NCI-H187 treated with DMSO at 0.1 percent for 48 hours (cell line): ENCODE measurements at places on chromosomes 5 and 9.

- no peak for DNase-seq
These were observed 45.6 kb upstream of the RAI14 start for GRCh38 chr5:34610546-34610945.

- no peak for DNase-seq
These were observed 73.6 kb upstream of the DAB2 start for GRCh38 chr5:39498278-39498952.

DNA sequence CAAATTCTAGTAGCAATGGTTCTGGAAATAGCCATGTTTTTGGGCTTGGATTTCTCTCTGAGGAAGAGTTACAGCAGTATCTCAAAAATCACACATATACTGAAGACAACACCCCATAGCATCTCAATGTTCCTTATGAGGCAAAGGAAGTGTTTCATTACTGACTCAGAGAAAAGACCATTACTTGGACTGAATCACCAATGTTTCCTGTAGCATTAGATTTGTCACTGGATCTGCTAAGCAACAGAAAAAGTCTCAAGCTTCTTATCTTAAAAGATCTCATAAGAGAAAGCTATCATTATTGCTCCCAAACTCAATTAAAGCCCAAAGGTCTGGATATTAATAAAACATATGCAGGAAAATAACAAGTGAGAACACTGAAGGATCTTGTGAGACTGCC is 272.4 kb downstream of the ADAMTS6 start:
- no peak for DNase-seq

DNA sequence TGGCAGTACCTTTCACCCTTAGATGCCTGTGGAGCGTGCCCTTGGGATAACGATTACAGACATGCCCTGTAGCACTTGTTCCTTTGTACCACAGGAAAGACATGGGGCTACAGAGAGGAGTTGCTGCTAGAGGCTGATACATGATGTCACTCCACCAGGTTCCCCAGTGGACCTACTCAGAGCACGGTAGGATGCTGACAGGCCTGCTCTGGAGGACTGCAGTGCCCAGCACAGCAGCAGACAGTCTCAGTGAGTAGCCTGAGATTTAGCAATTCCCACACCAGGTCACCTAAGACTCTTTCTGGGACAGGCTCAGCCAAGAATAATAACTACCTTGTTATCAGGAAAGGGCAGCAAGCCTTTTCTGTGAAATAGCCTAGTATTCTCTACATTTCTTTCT is 28.8 kb downstream of the PDE4D start:
- DNase-seq = no peak

- no peak for DNase-seq
These were observed 1.6 kb downstream of the SKP1 start for GRCh38 chr5:134174841-134175839.

DNA sequence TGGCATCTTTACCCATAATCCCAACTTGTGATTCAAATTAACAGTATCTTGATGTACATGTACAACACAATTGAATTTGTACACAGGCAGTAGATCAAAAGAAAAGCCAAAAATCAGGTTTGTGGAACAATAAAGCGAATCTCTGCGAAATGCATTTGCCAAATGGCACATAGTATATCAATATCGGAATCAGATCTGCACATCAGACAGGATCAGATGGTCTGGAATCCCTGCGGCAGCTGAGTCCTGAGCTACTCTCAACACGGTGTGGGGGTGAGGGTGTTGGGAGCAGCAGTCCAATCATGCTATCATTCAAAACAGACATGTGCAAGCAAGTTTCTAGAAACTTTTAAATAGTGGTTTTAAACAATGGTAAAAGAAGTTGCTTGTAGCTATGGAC is 358.3 kb downstream of the SEMA5A start:
- no peak for DNase-seq

DNA sequence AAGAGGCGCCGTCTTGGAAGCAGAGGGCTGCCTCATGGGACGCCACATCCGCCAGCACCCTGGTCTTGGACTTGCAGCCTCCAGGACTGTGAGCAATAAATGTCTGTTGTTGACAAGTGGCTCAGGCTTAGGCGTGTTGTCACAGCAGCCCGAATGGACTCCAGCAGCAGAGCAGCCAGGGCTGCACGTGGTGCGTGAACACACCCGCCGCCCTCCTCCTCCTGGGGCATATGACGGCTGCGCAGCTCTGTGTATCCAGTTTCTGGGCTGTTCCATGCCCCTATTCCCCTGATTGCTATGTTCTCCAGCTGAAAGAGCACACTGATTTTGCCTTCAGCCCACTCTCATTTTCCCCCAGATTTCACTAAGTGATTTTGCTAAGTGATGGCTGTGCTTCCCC is 36.0 kb upstream of the CLPTM1L start:
- DNase-seq = no peak

DNA sequence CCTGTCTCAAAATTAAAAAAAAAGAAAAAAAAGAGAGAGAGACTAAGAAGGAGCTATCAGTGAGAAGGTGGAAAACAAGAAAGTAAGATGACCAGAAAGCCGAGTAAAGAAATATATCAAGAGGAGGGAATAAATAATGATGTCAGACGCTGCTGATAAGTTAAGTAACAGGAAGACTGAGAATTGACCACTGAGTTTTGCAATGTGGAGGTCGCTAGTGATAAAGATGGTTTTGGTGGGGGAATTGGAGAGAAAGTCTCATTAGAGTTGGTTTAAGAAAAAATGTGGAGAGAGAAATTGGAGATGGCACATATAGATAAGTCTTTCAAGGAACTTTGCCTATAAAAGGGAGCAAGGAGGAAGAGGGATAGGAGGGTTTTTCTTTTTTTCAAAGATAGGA is 91.9 kb downstream of the RAD23B start:
- no peak for DNase-seq

DNA sequence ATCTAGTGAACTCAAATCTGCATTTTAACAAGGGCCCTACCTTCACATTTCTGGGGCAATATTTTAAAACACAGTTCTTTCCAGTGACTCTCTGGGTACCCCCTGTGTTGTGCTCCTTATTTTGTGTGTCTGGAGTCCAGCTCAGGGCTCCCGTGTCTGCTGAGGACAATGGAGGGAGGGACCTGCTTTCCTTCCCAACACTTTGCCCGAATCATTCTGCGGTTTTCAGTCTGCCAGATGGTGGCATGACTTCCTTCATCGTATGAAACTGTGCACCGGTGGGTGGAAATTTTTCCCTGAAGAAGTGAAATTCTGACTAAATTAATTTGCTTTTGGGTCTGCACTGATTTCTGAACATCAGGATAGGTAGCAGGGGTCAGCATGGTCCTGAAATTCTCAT is 153.6 kb upstream of the CD180 start:
- no peak for DNase-seq

DNA sequence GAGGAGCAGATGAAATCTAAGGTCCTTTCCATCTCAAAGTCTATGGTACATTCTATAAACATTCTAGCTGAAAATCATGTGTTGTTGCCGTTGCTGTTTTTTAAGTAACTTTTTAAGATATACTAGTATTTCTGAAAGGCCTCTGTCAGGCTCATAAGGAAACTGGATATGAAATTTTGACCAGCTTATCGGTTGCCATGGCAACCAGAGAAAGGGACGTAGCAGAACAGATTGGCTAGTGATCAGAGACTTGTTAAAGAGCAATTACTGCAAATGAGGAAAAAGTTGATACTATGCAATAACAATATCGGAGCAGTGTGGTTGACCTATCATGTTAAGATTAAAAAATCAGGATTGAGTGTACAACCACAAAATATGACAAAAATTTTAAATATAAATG is 57.0 kb upstream of the RNF180 start:
- no peak for DNase-seq

DNA sequence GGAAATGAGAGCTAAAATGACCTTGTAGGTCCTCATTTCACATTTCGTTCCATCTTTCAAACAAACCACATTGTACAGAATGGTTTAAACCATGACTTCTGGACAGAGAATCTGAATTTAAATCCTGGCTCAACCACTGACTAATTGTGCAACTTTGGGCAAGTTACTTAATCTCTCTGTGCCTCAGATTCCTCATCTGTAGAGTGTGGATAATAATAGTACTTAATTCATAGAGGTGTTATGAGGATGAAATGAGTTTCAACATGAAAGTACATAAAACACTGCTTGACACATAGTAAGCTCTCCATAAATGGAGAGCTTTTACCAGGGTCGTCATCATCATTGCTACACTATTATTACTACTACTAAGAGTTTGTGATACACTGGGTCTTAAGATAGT is 46.3 kb upstream of the FOXE1 start:
- no peak for DNase-seq
